CD4-positive, alpha-beta T cell treated with Interleukin-6 at 100 ng/mL for 8 hours (primary cell): ENCODE measurements at places on chromosomes 11 and 22.

GRCh38 chr11:108498046-108498815 lies at the start of gene POGLUT3:
Gene POGLUT3, minus strand, starts transcription at chr11:108498384. Its CDS starts 18 bp downstream, at chr11:108498366.
- peak; percentile 17 for DNase-seq

GRCh38 chr11:106306942-106307341 lies 229.5 kb downstream of the AASDHPPT start:
- no peak for DNase-seq

DNA sequence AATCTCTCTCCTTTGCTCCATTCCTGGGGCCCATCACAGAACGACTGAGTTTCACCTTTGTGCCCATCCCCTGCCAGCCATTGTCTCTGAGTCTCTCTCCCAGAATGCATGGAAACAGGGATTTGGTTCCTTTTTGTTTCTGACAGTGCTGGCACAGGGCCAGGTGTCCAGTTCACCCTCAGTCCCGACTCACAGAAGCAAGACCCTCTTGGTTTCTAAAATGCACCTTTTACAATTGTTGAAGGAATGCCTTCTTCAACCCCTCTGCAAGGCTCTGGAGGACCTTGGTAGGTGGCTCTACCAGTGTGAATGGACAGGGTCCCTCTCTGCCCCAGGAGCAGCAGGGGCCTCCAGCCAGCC lies 5.1 kb upstream of the MYEOV start:
- DNase-seq, result no peak

GRCh38 chr11:3341298-3341697 lies 37.6 kb downstream of the ZNF195 start:
- peak; percentile 37 for DNase-seq

GRCh38 chr11:29161191-29161590 lies 855.6 kb downstream of the KCNA4 start:
- no peak for DNase-seq

DNA sequence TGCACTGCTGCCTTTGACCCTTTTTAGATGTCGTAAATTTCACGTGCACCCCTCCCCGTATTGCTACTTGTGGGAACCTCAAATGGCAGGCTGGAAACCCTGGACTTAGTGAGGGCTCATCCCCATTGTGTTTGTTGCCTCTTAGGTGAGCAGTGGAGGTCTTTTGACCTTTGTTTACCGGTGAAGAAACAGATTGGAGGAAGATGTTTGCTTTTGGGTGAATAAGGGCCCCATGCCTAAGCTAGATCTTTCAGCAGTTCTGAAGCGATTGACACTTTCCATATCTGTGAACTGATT lies 782 bp downstream of the SMARCB1 start:
- no peak for DNase-seq

DNA sequence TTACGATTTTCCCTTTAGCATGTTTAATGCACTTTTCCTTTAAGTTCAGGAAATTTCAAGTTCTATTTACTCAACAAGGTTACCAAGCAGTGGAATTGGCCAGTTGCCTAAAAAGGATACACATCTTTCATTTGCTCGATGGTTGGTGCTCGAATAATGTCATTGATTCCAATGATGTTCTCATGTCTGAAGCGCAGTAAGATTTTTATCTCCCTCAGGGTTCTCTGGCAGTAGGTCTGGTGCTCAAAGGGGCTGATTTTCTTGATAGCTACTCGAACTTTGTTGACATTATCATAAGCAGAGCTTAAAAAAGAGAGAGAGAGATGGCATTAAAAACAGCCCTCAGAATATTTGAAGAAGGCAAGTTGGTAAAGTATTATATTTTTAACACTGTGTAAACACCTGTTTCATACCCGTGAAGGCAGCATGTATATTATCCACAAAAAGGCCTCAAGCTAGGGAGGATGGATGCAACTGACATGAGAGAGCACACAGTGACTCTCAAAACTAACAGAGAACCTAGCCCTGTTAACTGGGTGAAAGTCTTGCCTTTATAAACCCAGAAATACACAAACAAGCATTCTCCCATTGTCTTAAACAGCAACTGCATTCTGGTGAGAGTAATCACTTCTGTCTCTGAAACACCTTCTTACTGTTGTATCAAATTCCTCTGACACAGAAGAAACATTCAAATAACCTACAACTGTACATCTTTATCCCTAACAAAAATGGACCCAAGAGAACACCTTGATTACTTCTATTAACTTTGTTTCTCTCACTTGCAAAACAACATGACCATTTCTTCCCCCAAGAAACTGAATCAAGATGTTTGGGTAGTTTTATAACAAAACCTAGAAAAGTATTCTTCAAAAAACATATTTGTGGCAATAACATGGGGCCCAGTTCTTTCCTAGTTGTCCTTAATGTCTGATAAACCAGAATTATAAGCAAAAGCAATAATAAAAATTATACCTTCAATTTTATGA lies 59.6 kb downstream of the MAPK1 start:
- no peak for DNase-seq

GRCh38 chr11:57422669-57423068 lies 4.3 kb downstream of the SLC43A3 start:
- DNase-seq, result no peak

DNA sequence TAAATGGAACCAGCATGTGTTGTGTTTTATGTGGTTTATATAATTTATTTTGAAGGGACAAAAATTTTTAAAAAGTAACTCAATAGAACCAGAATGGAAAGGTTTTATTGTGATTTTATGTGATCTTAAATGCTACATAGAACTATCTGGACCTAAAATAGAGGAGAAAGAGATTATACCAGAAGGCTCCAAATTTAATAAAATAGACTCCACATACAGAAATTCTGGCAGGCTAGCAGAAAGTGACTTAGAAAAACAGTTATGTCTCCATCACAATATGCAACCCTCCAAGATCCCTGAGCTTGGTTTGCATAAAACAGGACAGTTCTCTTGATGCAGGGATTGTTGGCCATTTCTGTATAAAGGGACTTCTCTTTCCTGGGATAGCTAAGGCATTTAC lies 107.9 kb downstream of the BBOX1 start:
- DNase-seq, result no peak

DNA sequence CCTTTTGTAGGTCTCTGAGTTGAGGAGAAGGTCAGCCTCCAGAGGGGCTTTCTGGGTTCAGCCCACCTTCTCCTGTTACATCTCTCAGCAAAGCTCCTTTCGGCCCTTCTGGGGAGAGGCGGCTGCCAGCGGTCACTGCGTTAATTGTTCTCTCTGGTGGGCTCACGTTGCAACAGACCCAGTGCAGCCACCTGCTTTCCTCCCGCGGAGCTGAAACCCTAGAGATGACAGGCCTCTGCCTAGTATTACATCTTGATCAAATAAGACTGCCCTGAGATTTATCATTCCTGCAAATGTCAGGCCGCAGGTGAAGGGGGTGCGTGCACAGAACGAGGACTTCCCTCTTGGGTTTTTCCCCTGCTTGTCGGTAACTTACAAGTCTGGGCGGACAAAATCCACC lies 43.2 kb upstream of the CREB3L1 start:
- no peak for DNase-seq

GRCh38 chr11:33507967-33508366 lies 192.7 kb downstream of the C11orf91 start:
- DNase-seq, result no peak

DNA sequence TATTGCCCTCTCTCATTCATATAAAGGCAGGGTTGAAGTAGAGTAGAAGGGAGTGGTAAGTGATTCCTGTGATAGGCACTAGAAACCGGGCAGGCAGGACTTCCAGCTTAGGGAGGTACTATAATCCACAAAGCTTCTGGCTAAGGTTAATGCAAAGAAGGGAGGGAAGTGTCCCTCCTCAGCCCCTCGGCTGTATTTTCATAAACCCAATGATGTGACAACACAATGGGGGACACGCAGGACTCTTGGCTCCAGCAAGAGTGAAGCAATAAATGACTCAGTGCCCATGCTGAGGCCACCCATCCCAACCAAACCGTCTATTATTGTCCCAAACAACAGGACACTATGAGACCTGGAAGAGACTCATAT lies 90.7 kb downstream of the ETS1 start:
- DNase-seq, result no peak

DNA sequence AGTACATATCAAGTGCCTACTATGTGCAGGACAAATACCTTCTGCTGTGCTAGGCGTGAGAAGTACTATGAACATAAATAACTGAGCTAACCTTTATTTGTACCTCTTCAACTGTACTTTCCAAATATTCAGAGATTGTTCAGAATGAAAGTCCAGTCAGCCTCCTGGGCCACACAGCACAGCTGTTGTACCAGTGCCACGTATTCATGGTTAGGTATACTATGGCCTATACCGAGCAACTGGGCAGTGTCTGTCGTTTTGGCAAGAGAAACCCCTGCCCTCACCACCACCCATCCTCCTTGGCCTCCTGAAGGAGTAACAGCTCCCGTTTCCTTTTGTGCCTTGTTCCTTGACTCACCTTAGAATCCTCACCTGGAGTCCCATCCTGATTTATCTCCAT lies 53.0 kb downstream of the RASSF10 start:
- no peak for DNase-seq

DNA sequence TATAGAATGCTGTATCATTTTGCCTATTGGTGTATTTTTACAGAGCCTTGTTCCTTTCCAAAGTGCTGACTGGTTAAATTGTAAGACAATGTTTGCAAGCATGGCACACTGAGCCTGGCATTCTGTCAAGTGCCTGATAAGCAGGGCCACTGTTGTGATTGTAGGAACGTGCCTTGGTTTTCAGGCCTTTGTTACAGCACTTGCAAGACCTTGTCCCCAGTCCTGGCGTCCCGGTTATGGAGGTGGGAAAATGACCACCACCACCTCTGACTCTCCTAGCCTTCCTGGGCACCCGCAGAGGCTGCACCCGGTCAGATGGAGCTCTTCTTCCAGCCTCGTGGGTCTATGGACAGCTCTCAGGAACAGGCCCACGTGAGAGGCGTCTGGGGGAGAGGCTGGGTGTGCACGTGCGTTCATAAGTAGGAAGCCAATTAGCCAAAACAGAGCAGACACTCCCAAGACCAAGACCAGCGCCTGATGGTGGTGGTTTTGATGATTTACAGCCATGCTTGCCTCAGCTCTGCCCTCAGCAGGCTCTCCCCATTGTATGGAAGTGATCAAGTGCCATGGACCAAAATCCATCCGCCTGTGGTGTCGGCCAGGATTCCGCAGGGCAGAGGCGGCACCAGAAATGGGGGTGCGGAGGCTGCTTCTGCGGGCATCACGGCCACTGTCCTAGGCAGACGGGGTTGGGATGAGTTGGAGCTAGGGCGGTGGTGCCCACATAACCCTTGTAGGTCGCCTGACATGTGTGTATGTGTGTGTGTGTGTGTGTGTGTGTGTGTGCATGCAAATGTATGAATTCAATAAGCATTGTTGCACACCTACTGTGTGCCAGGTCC lies 89.8 kb downstream of the RTL6 start:
- DNase-seq, result no peak

DNA sequence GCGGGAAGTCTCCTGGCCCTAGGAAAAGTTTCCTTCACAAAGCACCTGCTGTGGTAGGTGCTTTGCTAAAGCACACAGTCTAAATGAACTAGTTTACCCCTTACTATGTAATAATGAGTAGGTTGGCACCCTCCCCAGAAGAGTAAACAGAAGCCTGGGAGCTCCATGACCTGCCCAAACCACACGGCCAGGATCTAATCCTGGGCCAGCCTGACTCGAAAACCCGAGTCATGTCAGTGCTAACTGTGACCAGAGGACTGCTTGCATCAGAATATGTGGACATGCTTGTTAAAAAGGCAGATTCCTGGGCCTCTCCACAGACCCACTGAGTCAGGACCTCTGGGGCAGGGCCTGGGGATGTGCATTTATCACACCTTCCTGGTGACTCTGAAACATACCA lies 67.7 kb downstream of the PANX1 start:
- no peak for DNase-seq

- DNase-seq, result no peak
Measured at GRCh38 chr11:45022294-45023064, 71.8 kb upstream of the TP53I11 start.

GRCh38 chr11:125593114-125593820 lies 615 bp downstream of the STT3A start:
- no peak for DNase-seq

DNA sequence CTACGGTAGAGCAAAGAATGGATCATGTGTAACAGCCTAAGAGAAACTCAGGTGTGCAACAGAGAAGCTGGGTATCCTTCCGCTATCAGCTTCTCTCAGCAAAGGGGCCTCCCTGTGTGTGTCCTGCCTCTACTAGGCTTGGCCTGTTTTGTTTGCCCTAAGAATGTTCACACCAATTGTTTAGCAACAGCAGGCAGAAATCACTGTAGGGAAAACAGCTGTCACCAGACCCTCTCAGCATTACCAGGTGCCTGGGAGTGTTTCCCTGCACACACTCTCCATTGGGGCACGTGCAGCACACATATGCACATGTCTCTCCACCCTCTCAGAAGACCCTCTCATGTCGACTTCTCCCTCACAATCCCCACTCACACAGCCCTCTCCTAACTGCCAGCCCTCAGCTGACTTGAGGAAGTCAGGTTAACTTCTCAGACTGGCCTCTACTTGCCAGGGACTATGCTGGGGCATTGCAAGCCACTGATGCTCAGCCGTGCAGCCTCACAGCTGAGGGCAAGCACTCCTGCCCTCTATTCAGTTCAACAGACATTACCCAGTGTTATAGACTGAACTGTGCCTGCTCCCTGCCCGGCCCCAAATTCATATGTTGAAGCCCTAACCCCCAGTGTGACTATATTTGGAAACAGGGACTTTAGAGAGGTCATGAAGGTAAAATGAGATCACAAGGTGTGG lies 97.6 kb downstream of the TRIM29 start:
- no peak for DNase-seq

- no peak for DNase-seq
Measured at GRCh38 chr22:18033204-18033998, 9.0 kb upstream of the MICAL3 start.

GRCh38 chr11:11427140-11427539 lies 74.1 kb upstream of the CSNK2A3 start:
- DNase-seq, result no peak

DNA sequence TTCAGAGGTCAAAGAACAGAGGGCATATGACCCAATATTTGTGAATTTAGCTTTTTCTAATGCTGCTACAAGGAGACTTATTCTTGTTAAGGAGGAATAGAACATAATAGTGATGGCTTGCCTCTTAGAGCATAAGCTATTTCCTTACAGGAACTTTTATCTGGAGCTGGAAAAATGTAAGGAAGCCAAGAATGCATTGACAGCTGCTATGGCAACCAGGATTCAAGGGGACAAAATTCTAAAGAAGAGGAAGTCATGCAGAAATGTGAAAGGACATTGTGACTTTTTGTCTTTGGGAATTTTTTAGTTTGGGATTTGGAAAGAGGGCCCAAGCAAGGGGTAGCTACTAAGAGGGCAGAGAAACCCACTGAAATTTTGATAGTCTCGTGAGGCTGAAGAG lies 51.1 kb downstream of the EHF start:
- DNase-seq, result no peak

GRCh38 chr11:30345644-30346043 lies 22.7 kb downstream of the ARL14EP start:
- DNase-seq, result no peak

GRCh38 chr11:68904248-68904847 lies 657 bp downstream of the IGHMBP2 start:
- DNase-seq, result no peak

- no peak for DNase-seq
Measured at GRCh38 chr11:47101406-47101805, 75.3 kb downstream of the ARFGAP2 start.
